ENCODE measurements at places on chromosomes 5 and 9.

- no peak for DNase-seq
These were observed 242.1 kb upstream of the ZNF462 start for GRCh38 chr9:106620866-106621265.

DNA sequence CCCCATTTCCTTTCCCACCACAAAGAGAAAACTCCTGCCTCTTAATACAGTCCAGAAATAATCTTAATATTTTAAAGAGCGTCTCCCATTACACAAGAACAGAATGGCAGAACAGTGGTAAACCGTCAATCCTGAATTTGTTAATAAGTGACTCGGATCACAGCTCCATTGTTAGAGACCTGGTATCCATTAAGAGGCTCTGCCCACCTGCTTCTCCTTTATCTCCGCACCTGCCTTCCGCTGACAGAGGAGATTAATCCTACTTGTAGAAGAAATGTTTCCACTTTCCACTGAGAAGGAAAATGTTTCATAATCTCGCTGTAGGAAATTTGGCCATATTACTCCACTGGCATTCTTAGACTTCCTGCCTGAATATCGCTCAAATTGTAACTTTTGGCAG, 1493.2 kb downstream of the MAT2B start:
- DNase-seq: no peak

DNA sequence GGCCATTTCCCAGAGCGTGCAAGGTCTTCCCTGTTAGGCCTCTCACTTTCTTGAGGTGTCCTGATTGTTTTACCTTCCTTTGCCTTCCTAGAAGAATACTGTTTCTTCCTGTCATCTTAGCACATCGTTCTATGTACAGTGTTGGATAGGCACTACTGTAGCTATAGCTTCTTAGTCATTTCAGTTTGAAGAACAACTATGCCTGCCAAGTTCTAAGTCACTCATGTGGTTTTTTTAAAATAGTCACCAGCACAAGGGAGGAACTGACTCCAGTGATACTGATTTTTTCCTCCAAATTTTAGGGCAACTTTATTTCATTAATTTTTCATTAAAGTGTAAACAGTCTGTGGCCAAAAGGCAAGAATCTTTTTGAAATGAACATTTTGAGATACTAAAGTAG, 122.4 kb upstream of the NR5A1 start:
- DNase-seq: no peak

DNA sequence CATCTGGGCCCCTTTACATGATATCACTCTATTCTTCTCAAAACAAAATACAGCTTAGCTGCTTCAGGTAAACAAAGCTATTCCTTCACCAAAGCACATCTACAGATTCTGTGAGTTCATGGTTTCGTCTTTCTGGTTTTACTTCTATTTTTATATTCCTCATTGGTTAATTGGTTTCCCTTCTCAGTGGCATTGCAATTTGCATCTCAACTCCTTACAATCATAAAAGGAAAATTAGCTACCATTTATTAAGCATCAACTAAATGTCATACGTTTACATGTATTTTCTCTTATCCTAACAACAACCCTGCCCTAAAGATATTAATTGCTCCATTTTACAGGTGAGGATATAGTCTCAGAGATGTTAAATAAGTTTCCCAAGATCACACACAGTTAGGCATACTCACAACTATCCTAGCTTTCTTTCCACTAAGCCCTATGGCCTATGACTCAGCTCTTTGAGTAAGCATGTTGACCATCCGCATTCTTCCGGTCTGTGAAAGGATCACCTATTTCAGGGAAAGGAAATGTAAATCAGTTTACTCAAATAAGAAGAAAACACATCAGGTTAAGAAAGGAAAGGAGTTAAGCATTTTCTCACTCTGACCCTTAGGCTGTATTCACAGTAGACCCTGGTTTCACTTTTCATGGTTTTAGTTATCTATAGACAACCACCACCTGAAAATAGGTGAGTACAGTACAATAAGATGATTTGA, 146.1 kb downstream of the CAAP1 start:
- DNase-seq: no peak

DNA sequence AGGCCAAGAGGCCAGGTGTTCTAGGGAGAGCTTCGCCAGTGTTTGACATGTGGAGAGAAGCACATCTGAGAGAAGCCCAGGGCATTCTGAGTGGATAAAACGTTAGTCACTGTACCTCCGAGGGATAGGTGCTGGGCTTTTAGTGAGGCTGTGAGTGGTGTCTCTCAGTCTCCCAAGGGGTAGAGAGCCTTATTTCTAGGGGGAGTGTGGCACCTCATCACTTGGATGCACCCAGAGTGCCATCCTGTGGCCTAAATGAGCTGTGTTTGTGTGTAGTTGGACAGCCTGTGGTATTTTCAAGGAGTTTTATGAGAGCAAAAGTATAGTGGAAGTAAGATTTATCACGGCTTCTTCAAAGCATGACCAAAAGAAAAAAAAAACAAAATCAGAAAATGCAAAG, 1046.9 kb upstream of the WWC1 start:
- no peak for DNase-seq

DNA sequence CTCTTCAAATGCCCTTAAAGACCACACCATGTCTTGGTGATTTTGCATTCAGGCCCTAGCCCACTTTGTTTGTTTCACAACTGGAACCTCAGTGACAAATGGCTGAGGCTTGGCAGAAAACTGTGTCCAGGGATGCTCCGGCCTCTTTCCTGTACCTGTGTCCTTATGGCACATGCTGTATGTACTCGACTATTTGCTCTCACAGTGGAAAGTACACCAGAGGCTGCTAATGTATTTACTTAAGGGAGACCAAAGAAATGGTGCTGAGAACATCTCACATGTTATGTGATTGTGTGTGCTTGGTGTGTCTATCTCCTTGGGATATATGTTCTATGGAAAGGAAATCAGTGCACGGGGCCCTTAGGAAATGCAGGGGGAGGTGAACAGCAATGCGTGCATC, 263.3 kb downstream of the GADD45G start:
- DNase-seq: no peak

- no peak for DNase-seq
These were observed 28.4 kb upstream of the TLE1 start for GRCh38 chr9:81717747-81718077.

- no peak for DNase-seq
These were observed 34.4 kb downstream of the ROPN1L start for GRCh38 chr5:10475931-10476676.

DNA sequence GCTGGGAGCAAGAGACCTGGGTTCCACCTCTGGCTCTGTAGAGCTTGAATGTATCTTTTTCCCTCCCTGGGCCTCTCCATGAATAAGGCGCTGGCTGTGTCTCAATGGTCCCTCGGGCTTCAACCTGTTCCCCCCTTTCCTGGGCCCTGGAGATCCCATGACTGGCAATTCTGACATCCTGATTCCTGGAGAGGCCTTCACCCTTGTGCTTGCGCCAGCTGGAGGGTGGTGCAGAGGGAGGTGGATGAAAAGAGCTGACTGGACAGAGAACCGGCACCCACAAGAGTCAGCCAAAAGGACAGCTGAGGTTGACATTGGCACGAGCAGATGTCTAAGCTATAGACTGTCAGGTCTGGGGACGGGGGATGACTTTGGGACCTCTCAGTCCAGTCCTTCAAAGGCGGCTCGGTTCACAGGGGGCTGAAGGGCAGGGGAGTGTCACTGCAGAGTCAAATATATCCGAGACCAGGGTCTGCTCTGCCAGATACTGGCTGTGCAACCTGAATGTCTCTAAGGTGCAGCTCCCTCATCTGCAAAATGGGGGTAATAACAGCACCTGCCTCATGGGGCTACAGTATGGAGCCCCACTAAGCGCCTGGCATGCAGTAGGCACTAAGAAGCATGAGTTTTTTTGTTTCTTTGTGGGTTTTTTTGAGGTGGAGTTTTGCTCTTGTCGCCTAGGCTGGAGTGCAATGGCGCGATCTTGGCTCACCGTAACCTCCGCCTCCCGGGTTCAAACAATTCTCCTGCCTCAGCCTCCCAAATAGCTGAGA, 13.8 kb downstream of the DNM1 start:
- no peak for DNase-seq

DNA sequence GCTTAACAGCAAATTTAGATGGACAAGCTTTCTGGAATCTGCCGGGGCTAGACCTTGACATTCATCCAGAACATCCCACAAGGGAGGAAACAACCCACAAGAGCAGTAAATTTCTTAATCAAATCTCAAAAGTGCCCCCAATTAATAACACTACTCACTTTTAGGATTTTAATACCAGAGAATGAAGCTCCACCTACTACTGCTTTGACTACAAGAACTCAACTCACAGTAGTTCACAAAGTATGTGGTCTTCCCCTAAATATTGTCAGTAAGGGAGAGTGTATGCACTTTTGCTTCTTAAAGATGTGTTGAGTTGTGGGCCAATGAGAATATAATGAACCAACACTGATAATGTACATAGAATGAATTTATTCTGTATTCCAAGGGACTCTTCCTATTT, 94.7 kb downstream of the EBF1 start:
- no peak for DNase-seq

DNA sequence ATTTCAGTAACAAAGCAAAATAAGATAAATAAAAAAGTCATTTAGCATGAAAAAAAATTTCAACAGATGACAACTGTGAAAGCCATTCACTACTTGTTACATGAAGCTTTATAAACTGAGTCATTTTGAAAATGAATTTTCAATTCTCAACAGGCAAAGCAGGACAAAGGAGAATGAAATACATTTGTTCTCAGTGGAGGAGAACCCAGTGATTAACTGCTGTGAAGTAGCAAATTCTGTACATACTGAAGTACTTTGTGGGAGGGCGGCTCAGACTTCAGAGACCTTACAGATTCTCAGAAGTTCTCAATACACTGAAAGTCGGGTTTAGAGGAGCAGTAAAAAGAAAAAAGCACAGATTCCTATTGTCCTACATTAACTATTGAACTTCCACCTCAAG, 21.7 kb downstream of the SKIC3 start:
- no peak for DNase-seq

- no peak for DNase-seq
These were observed 565.5 kb upstream of the DMAC1 start for GRCh38 chr9:8365029-8365428.

GRCh38 chr5:151496041-151496484, 48.7 kb downstream of the SLC36A1 start:
- DNase-seq: no peak

GRCh38 chr5:67549947-67550346, 353.3 kb upstream of the CD180 start:
- no peak for DNase-seq

DNA sequence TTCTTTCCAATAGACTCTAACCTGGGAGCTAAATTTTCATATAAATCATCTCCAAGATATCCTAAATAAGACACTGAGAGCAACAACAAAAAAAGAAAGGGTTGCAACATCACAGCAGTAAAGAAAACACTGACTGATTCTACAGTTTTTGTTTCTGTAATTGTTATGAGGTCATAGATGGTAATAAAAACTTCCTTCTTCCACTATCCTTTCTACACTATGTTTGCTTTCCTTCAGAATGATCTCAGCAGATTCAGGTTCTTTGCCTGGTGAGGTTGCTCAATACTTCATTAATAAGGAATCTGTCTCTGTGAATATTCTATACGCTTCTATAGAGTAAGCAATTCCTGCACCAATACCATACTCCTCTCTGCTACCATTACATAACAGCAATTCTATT, 835.6 kb upstream of the GRAMD2B start:
- DNase-seq: no peak

All from stimulated activated CD4-positive, alpha-beta T cell treated with anti-CD3 and anti-CD28 coated beads, TNF-alpha, amount 100 ng/mL, for 24 hours (primary cell).